ENCODE measurements at places on chromosomes 4 and X.

DNA sequence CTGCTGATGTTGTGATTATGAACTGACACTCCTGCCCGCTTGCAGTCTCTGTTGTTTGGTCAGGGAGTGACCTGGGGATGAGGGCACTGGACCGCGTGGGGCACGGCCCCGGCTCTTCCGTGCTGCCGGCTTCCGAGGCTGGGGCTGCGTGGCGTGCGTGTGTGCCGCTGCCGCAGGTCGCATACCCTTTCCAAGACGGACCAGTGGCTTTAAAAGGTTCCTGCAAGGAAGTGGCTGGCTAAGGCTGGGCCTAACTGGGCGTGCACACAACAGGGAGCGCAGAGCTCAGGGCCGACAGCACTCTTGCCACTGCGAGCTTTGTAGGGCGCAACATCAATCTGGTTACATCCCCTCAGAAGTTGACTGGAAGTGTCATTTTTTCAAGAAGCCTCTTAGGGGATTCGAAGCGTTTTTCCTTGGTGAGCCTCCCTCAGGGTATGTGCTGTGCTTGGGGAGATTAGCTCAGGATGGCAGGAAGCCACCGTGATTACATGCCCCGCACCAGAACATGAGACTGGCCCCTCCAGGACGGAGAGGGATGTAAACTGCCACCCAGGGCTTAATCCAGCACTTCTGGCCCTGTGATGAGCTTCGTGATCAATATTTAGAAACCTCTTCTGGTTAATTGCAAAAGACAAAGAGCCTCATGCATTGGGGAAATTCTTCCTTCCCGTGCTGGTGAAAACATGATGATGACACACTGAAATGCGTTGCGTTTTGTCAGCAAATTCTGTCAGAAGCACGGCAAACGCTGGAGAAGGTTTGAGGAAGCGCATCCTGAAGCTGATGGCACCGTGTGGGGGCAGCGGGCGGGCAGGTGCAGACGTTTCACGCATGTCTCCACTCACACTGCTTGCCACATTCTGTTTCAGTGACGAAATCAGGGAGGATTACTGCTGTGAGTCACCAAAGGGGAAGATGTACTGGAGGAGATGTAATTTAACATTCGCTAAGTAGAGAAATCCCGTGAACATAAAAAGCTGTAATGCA is 11.1 kb downstream of the MAEA start:
- no peak for DNase-seq

DNA sequence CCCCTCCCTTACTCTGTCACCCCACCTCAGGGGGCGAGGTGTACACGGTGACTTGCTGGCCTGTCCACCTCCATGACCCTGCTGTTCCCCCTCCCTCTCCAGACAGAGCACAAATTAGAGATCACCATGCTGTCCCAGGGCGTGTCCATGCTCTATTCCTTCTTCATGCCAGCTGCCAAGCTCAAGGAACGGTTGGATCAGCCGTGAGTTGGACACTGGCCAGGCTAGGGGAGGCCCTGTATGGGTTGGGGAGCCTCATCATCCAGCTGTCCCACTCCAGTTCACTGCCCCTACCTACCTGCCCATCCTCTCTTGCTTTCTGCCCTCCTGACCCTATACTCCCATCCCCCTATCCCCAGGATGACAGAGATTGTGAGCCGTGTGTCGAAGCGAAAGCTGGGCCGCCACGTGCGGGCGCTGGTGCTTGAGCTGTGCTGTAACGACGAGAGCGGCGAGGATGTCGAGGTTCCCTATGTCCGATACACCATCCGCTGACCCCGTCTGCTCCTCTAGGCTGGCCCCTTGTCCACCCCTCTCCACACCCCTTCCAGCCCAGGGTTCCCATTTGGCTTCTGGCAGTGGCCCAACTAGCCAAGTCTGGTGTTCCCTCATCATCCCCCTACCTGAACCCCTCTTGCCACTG is 3.9 kb upstream of the CDK16 start:
- no peak for DNase-seq

DNA sequence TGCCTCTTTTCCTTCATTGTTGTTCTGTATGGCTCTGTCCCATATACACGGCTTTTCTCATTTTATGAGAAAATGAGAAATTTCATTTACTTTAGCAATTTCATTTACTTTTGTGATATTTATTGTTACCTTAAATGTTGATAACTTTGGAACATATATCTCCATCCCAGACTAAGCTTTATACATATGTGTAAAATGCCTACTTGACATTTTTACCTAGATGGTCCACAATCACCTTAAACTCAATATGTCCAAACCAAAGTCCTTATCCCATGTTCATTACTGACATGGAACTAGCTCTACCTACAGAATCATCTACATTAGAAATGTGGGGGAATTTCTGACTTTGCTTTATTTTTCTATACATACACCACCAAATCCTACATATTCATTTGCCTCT is 590.5 kb upstream of the CT83 start:
- DNase-seq = no peak

GRCh38 chrX:152537373-152537772 is 86.3 kb upstream of the GABRA3 start:
- DNase-seq = no peak

- no peak for DNase-seq
Observed at GRCh38 chr4:76767983-76768382, 130.0 kb downstream of the SOWAHB start.

- no peak for DNase-seq
Observed at GRCh38 chr4:10917566-10917965, 233.0 kb upstream of the CLNK start.

GRCh38 chr4:152360045-152360410 is 175.9 kb downstream of the FBXW7 start:
- no peak for DNase-seq

- DNase-seq = no peak
Observed at GRCh38 chr4:183350317-183351071, 28.3 kb upstream of the CLDN24 start.

DNA sequence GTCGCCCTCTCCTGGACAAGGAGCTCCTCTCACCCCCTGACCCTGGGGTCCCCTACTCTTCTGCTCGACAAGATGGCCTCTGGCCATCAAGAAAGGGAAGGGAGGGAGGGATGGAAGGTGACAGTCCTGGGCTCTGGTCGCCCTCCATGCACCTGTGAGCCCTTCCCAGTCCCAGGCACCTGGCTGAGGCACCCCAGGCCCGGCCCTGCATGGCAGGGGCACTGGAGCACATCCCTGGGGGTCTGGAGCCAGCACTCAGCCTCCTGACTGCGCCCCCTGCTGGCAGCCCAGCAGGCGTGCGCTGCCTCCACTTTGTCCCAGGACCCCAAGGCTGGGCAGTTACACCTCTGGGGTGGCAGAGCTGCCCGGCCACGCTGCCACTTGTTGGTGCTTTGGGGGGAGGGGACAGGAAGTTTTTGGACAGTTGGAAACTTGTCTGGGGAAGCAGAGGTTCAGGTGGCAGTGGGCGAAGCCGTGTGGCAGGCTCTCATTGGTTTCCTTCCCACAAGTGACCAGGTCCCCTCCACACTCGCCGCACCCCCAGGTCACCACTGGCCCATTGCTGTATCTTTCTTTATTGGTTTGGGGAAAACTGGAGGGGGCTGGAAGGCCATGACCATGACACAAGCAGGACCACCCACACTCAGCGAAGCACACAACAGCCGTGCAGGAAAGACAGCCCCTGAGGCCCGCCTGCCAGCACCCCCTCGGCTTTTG is 4.3 kb downstream of the PNCK start:
- peak; percentile 42 for DNase-seq

GRCh38 chr4:25028851-25029250 is 1.9 kb downstream of the LGI2 start:
- no peak for DNase-seq

DNA sequence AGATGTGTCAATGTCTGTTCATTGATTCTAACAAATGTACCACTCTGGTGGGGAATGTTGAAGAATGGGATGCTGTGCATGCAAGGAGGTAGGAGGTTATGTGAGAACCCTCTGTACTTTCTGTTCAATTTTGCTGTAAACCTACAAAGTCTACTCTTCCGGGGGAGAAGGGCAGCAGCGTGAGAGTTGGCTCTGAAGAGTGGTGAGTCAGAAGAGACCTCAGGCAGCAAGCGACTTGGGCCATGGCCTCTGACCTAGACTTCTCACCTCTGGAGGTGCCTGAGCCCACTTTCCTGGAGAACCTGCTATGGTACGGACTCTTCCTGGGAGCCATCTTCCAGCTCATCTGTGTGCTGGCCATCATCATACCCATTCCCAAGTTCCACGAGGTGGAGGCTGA is 26.7 kb downstream of the MANBA start:
- no peak for DNase-seq

- no peak for DNase-seq
Observed at GRCh38 chr4:88144866-88145300, 13.6 kb downstream of the ABCG2 start.

GRCh38 chr4:94701631-94702300 is 56.0 kb upstream of the BMPR1B start:
- no peak for DNase-seq

GRCh38 chr4:164701665-164702064 is 52.3 kb upstream of the SMIM31 start:
- DNase-seq = no peak

- no peak for DNase-seq
Observed at GRCh38 chrX:100194082-100194775, 215.8 kb downstream of the PCDH19 start.

GRCh38 chr4:76663824-76664223 is 228.8 kb downstream of the SHROOM3 start:
- DNase-seq = no peak

DNA sequence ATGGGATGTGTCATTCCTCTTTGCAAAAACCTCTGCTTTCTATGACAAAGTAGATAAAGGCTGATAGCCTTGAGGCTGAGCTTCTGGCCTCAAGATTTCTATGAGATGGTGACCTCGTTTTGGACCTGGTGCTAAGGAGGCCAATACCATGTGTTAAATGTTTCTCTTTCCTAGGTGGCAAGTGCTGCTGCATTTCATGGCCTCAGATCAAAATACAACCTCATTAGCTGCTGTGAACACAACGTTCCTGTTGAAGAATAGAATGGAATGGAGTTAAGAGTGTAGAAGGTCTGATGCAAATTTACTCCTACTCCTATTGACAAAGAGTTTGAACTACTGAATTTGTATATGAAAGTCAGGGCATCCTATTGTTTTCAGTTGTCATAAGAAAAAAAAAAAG is 112.0 kb downstream of the C4orf51 start:
- no peak for DNase-seq

- no peak for DNase-seq
Observed at GRCh38 chrX:23504540-23504884, 162.8 kb upstream of the PRDX4 start.

DNA sequence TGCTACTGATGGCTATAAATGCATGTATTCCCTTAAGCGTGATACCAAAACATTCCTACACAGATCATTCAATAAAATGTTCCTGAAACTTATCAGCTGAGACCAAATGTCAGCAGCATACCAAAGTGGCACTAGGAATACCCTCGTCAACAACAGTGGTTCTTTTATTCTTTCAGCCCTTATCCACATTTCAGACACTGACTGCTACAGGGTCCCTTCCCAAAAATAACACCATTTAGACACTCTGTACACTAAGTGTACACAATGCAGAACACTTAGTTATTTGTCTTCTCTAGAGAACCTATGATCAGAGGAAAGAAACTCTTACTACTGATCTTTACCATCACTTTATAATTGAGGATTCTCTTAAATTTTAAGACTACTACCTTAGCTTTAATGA is 94.1 kb downstream of the ATRX start:
- no peak for DNase-seq

DNA sequence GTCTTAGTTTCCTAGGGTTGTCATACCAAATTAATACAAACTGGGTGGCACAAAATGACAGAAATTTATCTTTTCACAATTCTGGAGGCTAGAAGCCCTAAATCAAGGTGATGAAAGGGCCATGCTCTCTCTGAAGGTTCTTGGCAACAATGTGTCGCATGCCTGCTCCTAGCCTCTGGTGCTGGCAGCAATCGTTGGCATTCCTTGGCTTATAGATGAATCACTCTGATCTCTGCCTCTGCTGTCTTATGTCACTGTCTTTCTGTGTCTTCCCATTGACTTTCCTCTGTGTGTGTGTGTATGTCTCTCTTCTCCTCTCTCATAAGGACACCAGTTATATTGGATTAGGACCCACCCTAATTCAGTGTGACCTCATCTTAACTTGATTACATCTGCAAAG is 15.9 kb upstream of the INTU start:
- no peak for DNase-seq

DNA sequence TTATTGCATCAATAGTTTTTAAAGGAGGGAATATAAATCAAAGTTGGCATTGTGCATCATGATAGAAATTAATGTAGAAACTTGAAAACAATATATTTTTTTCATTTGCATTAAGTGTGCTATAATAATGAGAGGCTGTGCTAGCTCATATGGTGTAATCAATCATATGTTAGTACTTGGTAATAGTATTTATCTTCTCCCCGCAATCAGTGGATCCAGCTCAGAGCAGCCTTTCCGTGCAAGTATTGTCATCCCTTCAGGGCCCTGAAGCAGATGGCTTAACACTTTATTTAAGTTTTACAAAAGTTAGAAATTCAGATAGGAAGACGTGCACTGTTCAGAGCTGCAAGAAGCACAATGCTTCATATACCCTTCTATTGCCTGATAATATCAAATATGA is 616.3 kb upstream of the ATOH1 start:
- DNase-seq = no peak

GRCh38 chr4:175273995-175274753 is 356.0 kb downstream of the ADAM29 start:
- DNase-seq = no peak

DNA sequence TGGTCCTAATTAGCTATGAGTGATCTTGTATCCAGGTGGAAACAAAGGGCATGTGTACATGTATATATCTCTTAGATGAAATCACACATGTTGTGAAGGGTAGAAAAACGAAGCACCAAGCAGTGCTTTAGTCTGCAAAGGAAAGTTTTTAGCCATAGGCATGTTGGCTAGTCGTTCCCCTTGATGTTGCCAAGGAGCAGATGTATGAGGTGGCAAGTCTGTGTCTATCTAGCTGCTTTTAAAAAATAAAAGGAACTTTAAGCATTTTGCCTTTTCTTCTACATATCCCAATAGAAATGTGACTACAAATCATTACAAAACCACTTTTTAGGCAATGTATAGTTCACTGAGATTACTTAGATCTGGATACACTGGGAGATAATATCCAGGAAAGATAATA is 63.1 kb downstream of the NSUN7 start:
- no peak for DNase-seq

DNA sequence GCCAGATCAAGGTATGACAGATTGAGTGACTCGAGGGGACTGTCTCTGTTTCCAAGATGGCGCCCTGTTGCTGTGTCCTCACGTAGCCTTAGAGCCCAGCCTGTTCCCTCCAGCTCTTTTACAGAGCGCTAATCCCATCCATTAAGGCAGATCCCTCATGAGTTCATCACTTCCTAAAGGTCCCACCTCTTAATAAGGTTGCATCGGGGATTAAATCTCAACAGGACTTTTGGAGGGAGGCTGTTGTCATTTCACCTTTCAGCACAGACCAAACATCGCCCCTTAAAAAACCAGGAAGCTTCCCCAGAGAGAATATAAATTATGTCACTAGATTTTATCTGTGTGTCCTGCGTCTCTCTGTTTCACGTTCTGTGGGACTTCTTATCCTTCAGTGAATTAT is 32.6 kb upstream of the DHRSX start:
- DNase-seq = no peak

All from activated gamma-delta T cell treated with Interleukin-2 at 50 U/mL for 16 hours (primary cell).